ENCODE measurements at places on chromosomes 3 and 15. TPM values are rescaled to one million over a fixed set of nuclear protein-coding genes. Genes with fewer than 3 reads are reported as not detected.

The SH2D7 gene
- 0.09 TPM for polyA plus RNA-seq

The ABI3BP gene
- polyA plus RNA-seq, result 265 TPM

The PCSK6 gene
- polyA plus RNA-seq, result 10.2 TPM

The LNP1 gene
- polyA plus RNA-seq, result 6.7 TPM

The GHRL gene
- 0.89 TPM for polyA plus RNA-seq

The LRRC31 gene
- not detected for polyA plus RNA-seq

The SLC9C1 gene
- polyA plus RNA-seq, result 0.42 TPM

The ARID3B gene
- polyA plus RNA-seq, result 4.2 TPM

The CORO2B gene
- polyA plus RNA-seq, result 4.4 TPM

The CLDN11 gene
- polyA plus RNA-seq, result 1.7 TPM

The FETUB gene
- polyA plus RNA-seq, result not detected

The STRA6 gene
- polyA plus RNA-seq, result 0.97 TPM

The IGF2BP2 gene
- polyA plus RNA-seq, result 38.3 TPM

The LIPH gene
- polyA plus RNA-seq, result 0.27 TPM

The C3orf80 gene
- polyA plus RNA-seq, result 0.16 TPM

The NANOGP8 gene
- 0.33 TPM for polyA plus RNA-seq

The PAK6 gene
- 0.83 TPM for polyA plus RNA-seq

The CGNL1 gene
- 8.3 TPM for polyA plus RNA-seq

The CCR3 gene
- polyA plus RNA-seq, result 0.15 TPM

The ALDH1L1 gene
- polyA plus RNA-seq, result 0.22 TPM

The C3orf49 gene
- polyA plus RNA-seq, result 0.22 TPM

The ADAMTSL3 gene
- 33.1 TPM for polyA plus RNA-seq

The SERF2 gene
- polyA plus RNA-seq, result 489 TPM
